ENCODE measurements at places on chromosomes 2 and 18. TPM values are rescaled to one million over a fixed set of nuclear protein-coding genes. Genes with fewer than 3 reads are reported as not detected.

MEP1B gene
- not detected for total RNA-seq

ERBB4 gene
- 2.6 TPM for total RNA-seq

VIL1 gene
- total RNA-seq: not detected

COL4A3 gene
- total RNA-seq: 3.5 TPM

ZNF407 gene
- 17.9 TPM for total RNA-seq
